ENCODE measurements at places on chromosomes 6 and 20.

GRCh38 chr20:46890682-46891081, 4.0 kb upstream of the EYA2 start:
- DNase-seq = no peak

GRCh38 chr6:72419966-72420365, 201.9 kb upstream of the KCNQ5 start:
- no peak for DNase-seq

DNA sequence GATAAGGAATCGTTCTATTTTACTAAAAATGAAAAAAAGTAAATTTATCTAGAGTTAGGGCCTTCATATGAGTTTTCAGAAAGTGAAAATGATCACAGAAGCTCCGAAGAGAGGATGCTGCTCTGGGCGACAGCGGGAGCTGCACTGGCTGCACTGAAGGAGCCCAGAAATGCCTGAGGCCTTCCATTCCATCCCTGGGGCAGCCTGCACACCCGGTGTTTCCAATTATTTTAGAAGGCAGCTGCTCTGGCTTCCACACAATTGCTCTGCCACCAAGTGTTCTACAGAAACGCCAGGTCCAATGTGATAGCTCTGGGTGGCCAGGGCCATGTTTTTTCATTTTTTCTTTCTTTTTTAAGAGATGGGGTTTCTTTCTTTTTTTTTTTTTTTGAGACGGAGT, 3.6 kb downstream of the DTNBP1 start:
- DNase-seq = no peak

DNA sequence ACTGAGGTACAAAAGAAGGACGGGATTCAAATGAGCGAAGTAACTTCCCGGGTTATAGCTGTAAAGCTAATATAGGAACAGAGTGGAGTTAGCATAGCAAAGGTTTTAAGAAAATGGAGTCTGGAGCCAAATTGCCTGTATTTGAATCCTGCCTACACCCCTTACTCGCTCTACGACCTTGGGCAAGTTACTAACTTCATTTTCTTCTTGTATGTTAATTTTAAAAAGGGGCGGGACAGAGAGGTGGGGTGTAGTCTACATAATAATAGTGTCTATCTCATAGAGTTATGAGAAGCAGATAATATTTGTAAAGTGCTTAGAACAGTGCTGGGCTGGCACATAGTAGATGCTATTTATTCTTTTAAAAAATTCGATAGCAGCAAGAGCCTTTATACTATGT, 705 bp downstream of the ZSCAN23 start:
- no peak for DNase-seq

DNA sequence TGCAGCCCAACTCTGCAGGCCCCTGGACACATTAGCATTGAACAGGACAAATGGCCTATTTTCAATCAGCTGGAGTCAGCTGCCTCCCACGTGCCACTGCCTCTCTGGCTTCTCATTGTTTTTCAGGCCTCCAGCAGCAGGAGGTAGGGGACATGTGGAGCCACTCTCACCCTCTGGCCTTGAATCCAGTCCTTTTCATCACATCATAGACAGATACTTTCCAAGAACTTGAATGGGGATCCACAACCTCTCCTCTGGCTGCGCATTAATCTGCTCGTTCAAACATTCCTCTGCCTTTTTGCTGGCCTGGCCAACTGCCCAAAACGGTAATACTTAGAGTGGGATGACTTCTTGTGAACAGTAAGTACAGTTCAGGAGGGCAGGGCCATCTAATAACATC, 592.3 kb downstream of the PKHD1 start:
- DNase-seq = no peak

DNA sequence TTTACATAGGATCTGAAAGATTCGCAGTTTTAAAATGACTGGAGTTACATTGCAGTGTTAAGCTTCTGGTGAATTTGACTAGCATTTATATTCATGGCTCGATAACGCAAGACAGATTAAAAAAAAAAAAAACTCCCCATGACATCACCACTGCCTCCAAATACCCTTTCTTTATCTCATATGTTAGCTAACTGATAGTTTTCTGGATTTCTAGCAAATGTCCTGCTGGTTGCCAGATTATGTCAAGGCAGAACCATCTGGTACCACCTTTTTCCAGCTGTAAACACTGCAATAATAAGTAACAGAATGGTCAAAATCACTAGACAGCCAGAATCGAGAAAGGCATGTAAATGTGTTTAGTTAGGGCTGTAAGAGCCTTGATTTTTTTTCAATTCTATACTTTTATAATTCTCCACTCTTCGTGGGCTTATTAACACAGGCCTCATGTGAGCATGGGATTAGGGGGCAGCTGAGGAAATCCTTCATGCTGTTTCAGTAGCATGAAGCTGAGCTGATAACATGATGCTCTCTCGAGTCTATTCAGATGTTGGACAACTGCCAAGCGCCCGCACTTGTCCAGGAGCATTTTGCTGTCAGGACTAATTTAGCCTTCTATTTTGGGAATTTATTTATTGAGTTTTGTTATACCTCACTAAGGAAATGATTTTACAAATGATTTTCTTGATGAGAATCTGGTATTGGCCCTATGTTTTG, 166.0 kb upstream of the SCGN start:
- no peak for DNase-seq

GRCh38 chr6:3195695-3196497, 31.6 kb downstream of the TUBB2B start:
- DNase-seq = no peak

- DNase-seq = no peak
Observed at GRCh38 chr6:118844915-118845314, 49.0 kb upstream of the ASF1A start.

DNA sequence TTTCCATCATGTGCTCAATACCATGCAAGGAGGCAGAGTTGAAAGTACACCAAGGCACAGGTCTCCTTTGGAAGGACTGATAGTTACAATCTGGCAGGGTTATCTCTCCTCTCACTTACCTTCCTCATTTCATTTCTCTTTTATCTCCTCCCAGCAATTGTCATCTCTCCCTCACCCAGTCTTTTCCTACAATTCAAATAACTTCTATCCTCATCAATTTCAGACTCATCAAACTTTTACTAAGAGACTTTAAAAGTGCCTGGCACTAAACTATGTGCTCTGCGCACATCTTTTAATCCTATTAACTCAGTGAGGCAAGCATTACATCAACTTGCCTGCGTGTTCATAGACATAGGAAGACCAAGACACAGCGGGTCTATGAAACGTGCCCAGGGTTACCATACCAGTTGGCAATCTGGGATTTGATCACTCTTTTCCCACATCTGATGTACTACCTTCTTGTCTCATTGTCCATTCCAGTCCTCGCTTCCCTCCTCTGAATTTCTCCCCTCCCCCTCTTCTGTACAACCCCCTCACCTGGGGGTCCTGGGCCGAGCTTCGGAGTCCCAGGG, 1.2 kb downstream of the VARS1 start:
- no peak for DNase-seq

GRCh38 chr20:45305262-45305661, 1.4 kb upstream of the RBPJL start:
- DNase-seq = no peak

- no peak for DNase-seq
Observed at GRCh38 chr20:37801921-37802320, 101.0 kb upstream of the VSTM2L start.

- DNase-seq = no peak
Observed at GRCh38 chr6:52644253-52644652, 26.7 kb upstream of the TMEM14A start.

- DNase-seq = no peak
Observed at GRCh38 chr6:13383328-13384163, 55.2 kb upstream of the TBC1D7 start.

All from SK-N-MC (cell line).